Uterus (tissue), 4 donors: ENCODE measurements at places on chromosomes 6 and 20. TPM values are rescaled to one million over a fixed set of nuclear protein-coding genes. Genes with fewer than 3 reads are reported as not detected.

The BTN1A1 gene
- total RNA-seq: not detected

The LTA gene
- total RNA-seq: 0.30 TPM

The MDFI gene
- total RNA-seq: 15.2 TPM

The PTK6 gene
- total RNA-seq: not detected

The MYO6 gene
- 19.5 TPM for total RNA-seq

The HCRTR2 gene
- not detected for total RNA-seq

The SLC25A27 gene
- total RNA-seq: 30.9 TPM

The HDDC2 gene
- total RNA-seq: 41.1 TPM

The RNF5 gene
- total RNA-seq: 84.7 TPM

The TNFRSF21 gene
- 5.0 TPM for total RNA-seq

The OOEP gene
- total RNA-seq: not detected

The MUC21 gene
- total RNA-seq: 0.59 TPM

The TOX2 gene
- total RNA-seq: 0.28 TPM

The SOBP gene
- 2.6 TPM for total RNA-seq

The BPIFB1 gene
- total RNA-seq: 0.21 TPM

The GPR6 gene
- not detected for total RNA-seq

The NUP43 gene
- 47.6 TPM for total RNA-seq

The SEMG1 gene
- not detected for total RNA-seq

The GMEB2 gene
- 13.4 TPM for total RNA-seq

The TENT5A gene
- total RNA-seq: 22.9 TPM

The HEY2 gene
- total RNA-seq: under 0.01 TPM

The ARMH2 gene
- total RNA-seq: not detected

The PNPLA1 gene
- not detected for total RNA-seq

The LY86 gene
- 0.73 TPM for total RNA-seq

The TAF11 gene
- 24.8 TPM for total RNA-seq

The RIMS1 gene
- total RNA-seq: not detected

The SPEF1 gene
- 0.37 TPM for total RNA-seq

The FUT9 gene
- total RNA-seq: not detected

The BFSP1 gene
- 2.9 TPM for total RNA-seq

The SMIM8 gene
- 17.6 TPM for total RNA-seq

The GATA5 gene
- total RNA-seq: 0.26 TPM

The PAK5 gene
- not detected for total RNA-seq

The PDRG1 gene
- total RNA-seq: 1.2 TPM

The MYB gene
- total RNA-seq: 0.59 TPM

The ADGRF5 gene
- 32.3 TPM for total RNA-seq

The MRPL18 gene
- 49.6 TPM for total RNA-seq

The CST7 gene
- not detected for total RNA-seq

The GJA10 gene
- total RNA-seq: not detected

The CHMP4B gene
- 60.7 TPM for total RNA-seq

The SRMS gene
- not detected for total RNA-seq

The TRIM31 gene
- total RNA-seq: not detected

The FOXC1 gene
- 15.2 TPM for total RNA-seq

The SPTLC3 gene
- total RNA-seq: 5.2 TPM

The XKR7 gene
- not detected for total RNA-seq

The CST4 gene
- not detected for total RNA-seq

The L3MBTL3 gene
- total RNA-seq: 18.3 TPM
